ENCODE measurements at places on chromosomes 7 and 10.

- no peak for DNase-seq
Measured at GRCh38 chr10:63221950-63222349, 88.8 kb downstream of the NRBF2 start.

DNA sequence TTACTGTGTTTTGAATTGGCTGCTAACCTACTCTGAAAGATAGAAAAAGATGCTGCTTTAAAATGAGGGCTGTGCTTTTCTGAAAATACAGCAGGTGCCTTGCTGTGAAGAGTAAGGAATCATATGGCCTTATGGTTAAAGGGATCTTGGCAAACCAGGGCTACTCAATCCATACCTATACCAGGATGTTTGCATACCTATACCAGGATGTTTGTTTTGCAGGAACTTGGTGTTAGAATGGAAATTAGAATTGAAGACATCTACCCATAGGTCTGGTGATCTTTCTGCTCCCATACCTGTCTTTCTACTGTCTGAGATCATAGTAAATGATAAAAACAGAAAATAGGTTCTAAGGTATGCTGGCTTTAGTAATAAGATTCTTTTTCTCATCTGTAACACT lies 200.2 kb upstream of the C7orf33 start:
- no peak for DNase-seq

DNA sequence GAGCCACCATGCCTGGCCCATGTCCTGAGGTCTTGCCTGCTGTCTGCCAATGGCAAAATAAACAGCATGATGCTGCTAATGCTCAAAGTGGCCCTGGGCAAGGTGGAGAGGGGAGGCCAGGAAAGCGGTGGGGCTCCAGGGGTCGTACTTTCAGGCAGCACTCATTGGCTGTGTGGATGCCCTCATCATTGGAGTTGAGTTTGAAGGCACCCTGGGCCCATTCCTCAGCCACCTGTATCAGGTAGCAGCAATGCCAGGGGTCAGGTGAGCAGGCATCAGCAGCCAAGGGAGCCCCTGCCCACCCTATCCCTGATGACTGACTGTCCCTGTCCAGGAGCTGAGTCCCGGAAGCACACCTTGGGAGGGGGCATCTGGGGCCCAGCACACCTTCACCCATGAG lies 902.5 kb upstream of the ZNF722 start:
- DNase-seq = no peak

DNA sequence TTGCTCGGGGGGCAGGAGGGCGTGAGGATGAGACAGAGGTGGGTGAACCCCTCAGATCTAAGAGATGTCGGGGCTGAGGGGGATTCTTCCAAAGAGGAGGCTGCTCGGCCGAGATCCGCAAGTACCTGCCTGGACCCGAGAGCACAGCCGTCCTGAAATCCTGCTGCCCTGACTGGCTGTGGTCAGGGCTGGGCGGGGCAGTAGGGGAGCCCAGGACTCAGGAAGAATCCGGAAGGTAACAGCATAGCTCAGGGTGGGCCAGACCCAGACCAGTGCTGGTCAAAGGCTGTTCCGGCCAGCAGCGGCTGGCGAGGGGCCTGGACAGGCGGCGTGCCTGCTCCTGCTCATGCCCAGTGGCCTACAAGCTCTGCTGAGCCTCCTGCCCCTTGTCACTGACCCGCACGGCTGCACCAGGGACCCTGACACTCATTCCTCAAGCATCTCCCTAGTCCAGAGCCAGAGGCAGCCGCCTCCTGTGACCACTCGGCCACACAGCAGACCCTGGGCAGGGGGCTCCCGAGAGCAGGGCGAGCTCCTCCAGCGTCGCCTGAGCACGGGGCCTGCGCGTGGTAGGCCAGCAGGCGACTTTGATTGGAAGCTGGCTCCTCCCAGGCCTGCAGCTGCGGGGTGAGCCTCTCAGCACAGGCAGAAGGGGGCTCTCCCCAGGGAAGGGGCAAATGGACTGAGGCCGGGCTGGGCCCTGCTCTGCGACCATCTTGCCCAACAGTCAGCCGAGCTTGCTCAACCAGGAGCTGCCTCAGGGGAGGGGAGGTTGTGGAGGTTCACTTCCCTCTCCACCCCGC lies 3.1 kb upstream of the ADAP1 start:
- DNase-seq = no peak

DNA sequence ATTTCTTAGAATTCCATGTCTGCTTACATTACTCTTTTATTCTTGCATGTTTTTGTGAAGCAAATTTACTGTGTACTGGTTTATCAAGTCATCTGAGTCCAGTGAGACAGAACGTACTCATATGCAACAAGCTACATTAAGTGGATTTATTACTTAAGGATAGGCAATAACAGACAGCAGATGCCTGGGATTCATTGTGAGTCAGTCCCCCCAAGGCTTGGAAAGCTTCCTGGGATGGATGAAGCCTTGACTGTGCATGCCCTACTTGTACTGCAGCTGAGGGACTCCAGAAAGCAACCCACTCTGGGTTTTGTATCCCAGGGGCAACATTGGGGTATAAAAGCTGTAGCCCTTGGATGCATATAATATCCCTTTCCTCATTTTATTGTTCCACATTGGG lies 113.4 kb upstream of the RAB18 start:
- no peak for DNase-seq

DNA sequence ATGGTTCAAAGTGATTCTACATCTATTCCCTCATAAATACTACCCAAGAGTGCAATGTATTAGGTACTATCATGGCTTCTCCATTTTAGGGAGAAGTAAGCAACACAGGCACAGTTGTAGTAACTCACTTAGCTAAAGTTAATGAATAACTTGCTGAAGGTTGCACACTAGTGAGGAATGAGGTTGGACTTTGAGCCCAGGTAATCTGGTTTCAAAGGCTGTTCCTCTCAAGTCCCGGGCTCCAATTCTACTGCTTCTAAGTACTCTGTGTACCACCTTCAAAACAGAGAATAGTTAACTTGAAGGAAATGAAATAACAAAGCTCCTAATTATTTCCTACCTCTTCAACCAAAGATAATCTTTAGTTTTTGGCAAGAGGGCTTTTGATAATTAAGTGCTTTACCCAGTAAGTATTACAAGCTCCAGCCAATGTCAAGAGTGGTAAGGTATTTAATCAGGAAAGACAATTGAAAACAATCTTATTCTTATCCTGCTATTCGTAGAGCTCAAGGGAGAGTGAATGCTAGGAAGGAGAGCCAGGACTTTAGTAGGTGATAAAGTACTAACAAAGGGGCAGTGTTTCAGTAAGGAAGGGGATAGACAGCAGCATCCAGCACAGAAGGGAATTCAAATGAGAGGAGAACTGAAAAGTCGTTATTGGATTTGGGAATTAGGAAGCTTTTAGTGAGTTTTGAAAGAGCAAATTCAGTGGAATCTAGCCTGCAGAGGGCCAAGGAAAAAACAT lies 158.2 kb upstream of the PTPRZ1 start:
- DNase-seq = no peak

DNA sequence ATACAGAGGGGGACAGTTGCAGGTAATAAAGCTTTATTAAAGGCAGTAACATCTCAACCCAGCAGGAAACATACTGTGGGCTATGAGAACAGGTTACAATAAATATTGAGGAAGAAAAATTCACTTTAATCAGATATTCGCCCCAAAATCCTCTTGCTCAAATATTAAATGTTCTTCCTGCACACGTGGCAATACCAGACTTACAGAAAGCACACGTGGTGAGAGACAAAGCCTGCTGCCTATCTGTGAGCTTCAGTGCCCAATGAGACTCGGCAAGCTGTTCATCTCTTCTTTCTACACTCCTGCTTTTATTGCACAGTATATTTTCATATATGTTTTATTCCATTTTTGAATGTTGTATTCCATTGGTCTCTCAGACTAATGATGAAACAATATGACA lies 113.2 kb downstream of the OR13A1 start:
- DNase-seq = no peak

GRCh38 chr7:115962340-115962739 lies 68.2 kb downstream of the TFEC start:
- no peak for DNase-seq

GRCh38 chr10:85995791-85996190 lies 370.8 kb downstream of the GRID1 start:
- peak; percentile 23 for DNase-seq

DNA sequence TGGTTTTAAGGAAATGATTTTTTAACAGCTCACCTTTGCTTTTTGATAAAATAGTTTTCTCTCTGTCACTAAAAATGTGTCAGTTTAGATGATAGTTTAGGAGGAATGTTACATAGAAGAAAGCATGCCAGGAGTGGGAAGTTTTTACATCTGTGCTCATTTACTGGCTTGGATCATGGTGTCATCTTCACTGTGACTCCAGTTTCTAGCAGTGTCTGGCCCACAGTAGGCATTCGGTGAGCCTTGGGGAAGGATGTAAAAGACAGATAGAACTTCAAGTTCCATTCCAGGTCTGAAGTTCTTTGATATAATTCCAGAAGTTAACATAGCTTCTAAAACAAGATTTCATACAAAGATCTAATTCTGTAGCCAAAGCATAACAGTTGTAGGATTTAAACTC lies 259.2 kb downstream of the BICC1 start:
- no peak for DNase-seq

GRCh38 chr7:137881607-137882260 lies 35.0 kb upstream of the DGKI start:
- no peak for DNase-seq

- no peak for DNase-seq
Measured at GRCh38 chr10:7577176-7577575, 89.6 kb downstream of the ITIH5 start.

GRCh38 chr10:54342058-54342457 lies 459.0 kb downstream of the PCDH15 start:
- no peak for DNase-seq

- DNase-seq = no peak
Measured at GRCh38 chr7:134502463-134503371, 24.6 kb upstream of the AKR1B10 start.

GRCh38 chr7:110983822-110984456 lies 107.0 kb upstream of the LRRN3 start:
- no peak for DNase-seq

DNA sequence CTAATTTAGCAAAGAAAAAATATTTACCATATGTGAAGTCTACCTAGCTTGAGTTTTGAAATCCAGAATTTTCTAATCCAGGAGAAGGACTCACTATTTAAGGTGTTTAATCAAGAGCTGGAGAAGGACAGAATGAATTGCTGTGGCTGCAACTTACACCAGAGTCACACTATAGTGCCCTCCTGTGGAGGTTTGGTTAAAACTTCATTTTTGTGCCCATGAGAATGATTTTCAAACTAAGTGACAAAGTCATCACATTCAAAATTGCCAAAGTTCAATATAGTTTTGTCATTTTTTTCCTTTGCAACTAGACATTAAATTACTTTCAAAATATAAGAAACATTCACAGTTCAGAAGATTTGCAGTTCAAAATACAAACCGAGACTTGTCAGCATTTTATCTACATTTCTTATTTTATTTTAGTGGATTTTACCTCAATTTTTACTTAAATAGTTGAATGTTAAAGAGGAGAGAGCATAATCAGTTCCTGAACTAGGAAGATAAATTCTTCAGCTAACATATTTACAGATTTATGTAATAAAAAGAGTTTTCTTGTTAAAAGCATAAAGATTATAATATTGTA lies 70.7 kb downstream of the CABCOCO1 start:
- DNase-seq = peak; percentile 60

GRCh38 chr10:102710609-102711008 lies 3.6 kb downstream of the ARL3 start:
- DNase-seq = peak; percentile 86

GRCh38 chr10:132193907-132194552 lies 7.3 kb downstream of the DPYSL4 start:
- DNase-seq = peak; percentile 22

DNA sequence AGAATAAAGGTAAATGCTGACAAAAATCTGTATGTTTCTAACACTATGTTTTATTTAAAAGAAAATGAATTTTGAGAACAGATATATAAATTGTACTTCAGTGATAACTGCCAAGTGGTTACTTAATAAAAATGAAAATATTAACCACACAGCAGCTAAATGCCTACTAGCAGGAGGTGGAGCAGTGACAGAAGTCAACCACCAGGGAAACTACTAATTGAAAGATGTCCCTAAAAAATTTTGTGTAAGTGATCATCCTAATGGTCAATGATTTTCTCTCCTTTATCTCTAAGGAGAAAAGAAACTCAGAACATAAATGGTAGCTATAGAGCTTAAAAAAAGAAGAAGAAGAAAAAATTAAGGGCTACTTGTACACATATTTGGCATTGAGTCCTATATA lies 22.9 kb downstream of the WNT16 start:
- DNase-seq = no peak

DNA sequence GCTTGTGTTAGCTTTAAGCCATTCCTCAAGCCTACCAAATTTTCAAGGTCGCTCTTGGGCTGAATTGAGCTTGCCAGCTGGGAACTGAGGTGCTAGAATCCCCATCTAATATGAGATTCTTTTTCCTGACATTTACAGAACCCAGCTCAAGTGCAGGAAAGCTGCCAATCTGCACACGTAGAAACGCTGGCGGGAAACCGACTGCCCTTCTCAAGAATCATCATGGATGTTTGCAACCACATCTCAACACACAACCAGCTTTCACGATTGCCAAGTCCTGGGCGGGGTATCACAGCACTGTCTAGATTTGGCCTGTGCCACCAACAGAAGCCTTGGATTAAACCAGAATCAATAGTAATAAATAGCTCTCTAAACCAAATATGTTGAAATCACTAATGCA lies 203.7 kb downstream of the DIP2C start:
- DNase-seq = no peak

GRCh38 chr7:155208681-155209477 lies 88.8 kb upstream of the INSIG1 start:
- DNase-seq = peak; percentile 67

DNA sequence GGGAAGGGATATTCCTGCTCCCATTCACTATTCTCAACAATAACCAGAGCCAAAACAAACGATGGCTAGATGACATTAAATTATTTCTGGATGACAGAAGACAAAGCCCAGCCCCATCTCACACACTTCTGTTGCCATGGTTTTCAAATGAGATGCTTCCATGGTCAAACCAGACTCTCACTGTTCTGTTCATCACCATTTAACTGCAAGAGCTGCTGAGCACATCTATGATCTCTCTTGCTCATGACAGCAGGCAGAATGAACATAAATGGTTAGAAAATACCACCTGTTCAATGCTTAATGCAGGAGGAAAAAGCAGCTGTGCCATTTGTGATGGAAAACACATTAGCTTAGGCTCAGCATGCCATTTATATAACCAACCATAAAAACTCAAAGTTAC lies 758.6 kb upstream of the ZWINT start:
- DNase-seq = no peak

GRCh38 chr10:1122349-1122748 lies 66.2 kb downstream of the WDR37 start:
- DNase-seq = no peak

GRCh38 chr10:117619223-117619622 lies 76.7 kb downstream of the EMX2 start:
- DNase-seq = no peak

- DNase-seq = peak; percentile 44
Measured at GRCh38 chr10:61973906-61974305, 72.4 kb downstream of the ARID5B start.

DNA sequence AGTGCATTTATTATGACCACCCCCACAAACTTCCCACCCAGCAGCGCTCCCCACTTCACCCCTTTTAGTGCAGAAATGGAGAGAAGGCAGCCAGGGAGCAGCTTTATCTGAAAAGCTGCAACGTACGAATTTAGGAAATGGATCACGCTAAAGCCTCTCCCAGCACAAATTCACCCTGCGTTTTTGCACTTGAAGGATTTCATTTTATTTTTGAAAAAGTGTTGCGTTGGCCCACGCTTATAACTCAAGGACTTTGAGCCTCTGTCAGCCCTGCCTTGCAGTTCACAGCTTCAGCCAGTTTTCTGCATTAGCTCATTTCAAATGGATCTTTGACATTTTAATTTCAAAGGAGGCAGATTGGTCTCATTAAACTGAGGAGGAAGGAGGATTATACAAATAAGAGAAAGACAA lies 556.1 kb downstream of the KCNMA1 start:
- no peak for DNase-seq

GRCh38 chr10:498760-499435 lies 190.6 kb downstream of the DIP2C start:
- DNase-seq = no peak

Data from fibroblast of skin of back (primary cell).